ENCODE measurements at places on chromosomes 2 and 18.

GRCh38 chr18:13539050-13539449 is 187.3 kb downstream of the FAM210A start:
- no peak for DNase-seq

- no peak for DNase-seq
These were observed 522.0 kb downstream of the PLCL1 start for GRCh38 chr2:198326431-198326830.

DNA sequence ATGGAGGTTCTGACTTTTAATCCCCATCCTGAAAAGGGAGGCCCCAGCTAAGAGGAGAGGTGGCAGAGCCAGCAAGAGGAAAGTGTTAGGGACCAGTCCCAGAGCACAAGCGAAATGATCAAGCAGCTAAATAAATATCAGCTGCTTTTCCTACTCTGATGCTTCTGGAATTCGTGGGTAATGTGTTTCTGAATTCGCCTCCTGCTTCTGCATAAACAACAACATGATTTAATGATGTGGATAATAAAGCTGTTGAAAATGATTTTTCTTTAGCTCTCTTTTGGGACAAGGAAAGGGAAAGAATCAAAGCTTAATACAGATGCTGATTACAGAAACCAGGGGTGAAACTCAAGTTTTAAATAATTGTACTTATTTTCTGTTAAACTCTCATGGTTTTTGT is 329.7 kb downstream of the PDE11A start:
- DNase-seq: no peak

DNA sequence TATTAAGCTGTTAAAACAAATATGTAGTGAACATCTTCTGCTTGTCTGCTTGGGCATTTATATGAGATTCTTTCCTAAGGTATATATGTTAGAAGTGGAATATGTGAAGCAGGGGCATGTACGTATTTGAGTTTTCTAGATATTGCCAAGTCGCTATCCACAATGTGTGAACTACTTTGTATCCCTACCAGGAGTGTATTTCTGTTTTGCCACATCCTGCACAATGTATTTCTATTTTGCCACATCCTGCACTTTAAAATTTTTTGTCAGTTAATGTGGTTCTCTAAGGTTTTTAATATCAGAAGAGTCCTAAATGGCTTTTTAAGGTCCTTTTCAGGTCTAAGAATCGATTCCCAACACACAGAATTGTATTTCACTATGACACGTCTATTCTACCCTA is 141.7 kb upstream of the ATP5MC3 start:
- DNase-seq: no peak

- peak; percentile 71 for DNase-seq
These were observed 251.5 kb upstream of the NXPH2 start for GRCh38 chr2:139031722-139032121.

DNA sequence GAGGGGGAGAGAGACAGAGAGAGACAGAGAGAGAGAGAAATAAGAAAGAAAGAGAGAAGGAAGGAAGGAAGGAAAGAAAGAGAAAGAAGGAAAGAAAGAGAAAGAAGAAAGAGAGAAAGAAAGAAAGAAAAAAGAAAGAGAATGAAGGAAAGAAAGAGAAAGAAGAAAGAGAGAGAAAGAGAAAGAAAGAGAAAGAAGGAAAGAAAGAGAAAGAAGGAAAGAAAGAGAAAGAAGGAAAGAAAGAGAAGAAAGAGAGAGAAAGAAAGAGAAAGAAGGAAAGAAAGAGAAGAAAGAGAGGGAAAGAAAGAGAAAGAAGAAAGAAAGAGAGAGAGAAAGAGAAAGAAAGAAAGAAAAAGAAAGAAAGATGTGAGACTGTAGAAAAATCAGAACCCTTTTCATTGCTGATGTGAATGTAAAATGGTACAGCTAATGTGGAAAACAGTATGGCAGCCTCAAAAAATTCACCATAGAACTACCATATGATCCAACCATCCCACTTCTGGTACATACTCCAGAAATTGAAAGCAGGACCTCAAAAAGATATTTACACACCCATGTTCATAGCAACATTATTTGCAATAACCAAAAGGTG is 203.4 kb upstream of the POU3F3 start:
- no peak for DNase-seq

GRCh38 chr2:107777974-107778373 is 48.7 kb upstream of the RGPD4 start:
- no peak for DNase-seq

DNA sequence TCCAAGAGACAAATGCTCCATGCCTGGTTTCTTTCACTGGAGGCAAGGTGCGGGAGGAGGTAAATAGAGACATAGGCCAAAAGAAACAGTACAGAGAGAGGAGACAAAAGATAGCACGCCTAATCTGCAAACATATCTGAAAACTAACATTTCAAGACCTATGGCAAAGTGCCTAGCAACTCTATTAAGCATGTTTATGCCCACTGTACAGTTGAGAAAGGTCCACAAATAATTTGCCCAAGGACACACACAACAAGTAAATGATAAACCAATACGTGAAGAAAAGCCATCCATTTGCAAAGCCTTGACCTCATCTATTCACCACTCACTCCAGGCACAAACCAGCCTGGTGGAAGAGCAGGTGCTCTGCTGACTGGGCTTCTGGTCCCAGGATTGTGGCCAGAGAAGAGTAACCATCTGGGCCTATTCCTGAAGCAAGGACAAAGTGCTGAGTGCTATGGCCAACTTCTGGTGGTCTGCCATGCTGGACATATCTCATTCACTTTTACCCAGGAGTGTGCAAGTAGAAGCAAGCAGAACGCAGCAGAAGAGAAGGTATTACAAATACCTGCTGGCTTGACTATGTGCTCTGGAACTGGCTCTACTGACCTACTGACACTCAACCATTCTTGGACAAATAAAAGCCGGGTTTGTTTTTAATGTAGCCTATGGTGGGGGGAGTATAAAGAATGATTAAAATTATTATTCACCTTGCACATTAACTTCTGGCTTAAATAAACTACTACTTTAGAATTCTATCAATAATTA is 25.3 kb downstream of the TMEM131 start:
- no peak for DNase-seq

- DNase-seq: no peak
These were observed 34.2 kb upstream of the PPP4R1 start for GRCh38 chr18:9648431-9649163.

GRCh38 chr2:80303909-80304837 is at the start of gene LRRTM1:
TSS of gene LRRTM1 (minus strand) at chr2:80304752. CDS start at chr2:80303819, 933 bp downstream.
- DNase-seq: peak; percentile 65

- no peak for DNase-seq
These were observed 162.7 kb upstream of the NYAP2 start for GRCh38 chr2:225236769-225237323.

DNA sequence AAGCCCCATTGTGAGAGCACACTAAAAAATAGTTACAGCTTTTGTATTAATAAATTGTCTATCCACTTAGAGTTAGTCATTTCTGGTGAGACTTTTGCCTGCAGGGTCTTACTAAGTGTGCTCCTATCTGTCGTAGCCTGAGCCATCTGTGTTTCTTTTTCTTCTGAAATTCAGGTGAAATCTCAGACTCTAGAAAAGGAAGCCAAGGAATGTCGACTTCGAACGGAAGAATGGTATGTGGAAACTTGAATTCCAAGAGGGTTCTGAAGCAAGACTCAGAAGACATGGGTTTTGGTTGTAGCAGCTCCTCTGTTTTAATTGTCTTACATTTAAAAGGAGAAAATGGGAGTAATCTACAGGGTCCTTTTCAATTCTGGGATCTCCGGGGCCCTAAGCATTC is 70.0 kb upstream of the STON1 start:
- DNase-seq: no peak

- DNase-seq: no peak
These were observed 67.4 kb downstream of the TNP1 start for GRCh38 chr2:216792222-216793021.

GRCh38 chr2:203535784-203536585 is 884 bp upstream of the RAPH1 start:
- no peak for DNase-seq

DNA sequence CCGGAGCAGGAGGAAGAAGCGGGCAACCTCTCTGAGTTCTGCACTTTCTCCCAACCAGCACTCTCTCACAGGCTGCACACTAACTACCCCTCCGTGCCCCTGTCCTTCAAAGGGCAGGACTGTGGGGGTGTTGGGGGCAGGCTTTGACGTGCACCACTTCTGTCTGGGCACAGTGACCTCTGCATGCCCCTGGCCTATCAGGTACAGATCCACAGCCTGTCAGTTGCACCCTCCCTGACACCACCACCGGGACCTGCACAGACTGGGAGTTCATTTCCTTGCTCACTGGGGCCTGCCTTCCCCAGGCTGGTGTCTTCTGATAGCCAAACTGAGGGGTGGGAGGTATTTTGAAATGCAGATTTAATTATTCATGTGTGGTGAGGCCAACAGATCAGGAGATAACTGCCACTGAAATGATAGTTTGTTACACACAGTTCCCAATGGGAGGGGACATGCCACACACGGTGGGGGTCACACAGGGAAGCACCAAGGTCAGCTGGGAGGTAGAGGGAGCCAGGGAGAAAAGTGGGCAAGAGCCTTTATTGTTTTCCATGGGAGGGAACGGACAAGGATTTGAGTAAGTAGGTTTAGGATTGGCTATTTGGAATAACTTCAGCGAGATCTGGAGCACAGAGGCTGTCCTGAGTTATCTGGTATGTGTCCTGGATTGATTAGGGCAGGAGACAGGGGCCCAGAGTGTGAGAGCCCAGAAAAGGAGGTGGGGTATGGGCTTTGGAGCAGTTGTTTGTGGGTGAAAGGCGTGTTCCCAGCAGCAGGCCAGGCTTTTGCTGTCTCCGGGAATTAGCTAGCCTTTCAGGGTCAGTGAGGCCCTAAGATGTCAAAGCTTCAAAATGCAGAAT is 251.6 kb downstream of the AFF3 start:
- no peak for DNase-seq

- no peak for DNase-seq
These were observed 34.4 kb downstream of the COL4A3 start for GRCh38 chr2:227198866-227199265.

- no peak for DNase-seq
These were observed 76.6 kb downstream of the OSBPL1A start for GRCh38 chr18:24321071-24321470.

DNA sequence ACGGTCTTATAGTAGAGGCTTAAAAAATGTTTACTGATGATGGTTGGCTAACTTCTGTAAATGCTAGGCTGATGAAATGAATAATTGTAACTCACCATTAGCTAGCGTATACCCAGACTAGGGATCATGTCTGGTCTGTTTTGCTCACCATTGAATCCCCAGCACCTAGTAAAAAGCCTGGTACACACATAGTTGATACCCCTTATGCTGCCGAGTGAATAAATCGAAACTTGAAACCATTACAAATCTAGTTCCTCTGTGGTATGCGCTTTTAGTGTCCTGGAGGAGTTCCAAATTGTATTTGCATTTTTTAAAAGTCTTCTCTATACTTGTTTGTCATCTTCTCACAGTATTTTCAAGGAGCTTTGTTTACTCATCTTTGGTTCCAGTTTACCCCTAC is 1.3 kb downstream of the TAF1B start:
- no peak for DNase-seq

DNA sequence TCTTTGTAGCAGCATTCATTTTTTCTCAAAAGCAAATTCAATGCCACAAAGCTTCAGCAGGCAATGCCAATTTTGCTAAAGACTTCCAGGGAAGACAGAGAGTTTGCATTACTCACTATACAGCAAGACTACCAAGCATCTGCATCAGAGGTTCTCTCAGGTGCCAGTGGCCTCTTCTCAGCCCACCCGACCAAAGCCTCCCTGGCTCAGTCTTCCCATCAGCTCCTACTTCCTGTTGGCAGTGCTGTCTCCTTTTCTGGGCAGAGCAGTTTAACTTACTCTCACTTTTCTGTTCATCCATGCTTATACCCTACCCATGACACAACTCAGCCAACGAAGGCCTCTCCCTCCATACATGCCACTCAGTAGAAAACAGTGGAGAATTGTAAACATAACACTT is 157.1 kb downstream of the TRABD2A start:
- DNase-seq: no peak

- no peak for DNase-seq
These were observed 730.4 kb downstream of the PLCL1 start for GRCh38 chr2:198534756-198535155.

GRCh38 chr2:236871500-236872001 is 214.1 kb upstream of the COPS8 start:
- no peak for DNase-seq

GRCh38 chr2:46297546-46298271 is 502 bp downstream of the EPAS1 start:
- peak; percentile 52 for DNase-seq
